Panc1 (cell line): ENCODE measurements at places on chromosomes 2 and 18.

DNA sequence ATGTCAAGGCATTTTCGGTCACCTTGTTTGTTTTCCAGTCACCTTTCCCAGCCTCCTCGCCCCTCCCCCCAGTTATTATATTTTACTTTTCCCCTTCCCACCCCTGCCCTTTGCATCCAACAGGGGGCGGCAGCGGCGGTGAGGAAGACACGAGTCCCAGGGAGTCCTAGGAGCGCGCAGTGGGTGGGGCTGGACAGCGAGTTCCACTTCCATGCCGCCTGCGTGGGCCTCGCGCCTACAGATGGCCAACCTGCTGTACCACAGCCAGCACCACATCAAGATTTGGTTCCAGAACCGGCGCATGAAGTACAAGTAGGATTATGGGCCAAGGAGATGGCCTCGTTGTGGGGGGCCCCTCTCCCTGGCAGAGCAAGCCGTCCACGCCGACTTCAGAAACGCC is 37.2 kb upstream of the EVA1A start:
- DNase-seq, result no peak

GRCh38 chr2:18219676-18220075 is 340.8 kb downstream of the RDH14 start:
- DNase-seq, result no peak

DNA sequence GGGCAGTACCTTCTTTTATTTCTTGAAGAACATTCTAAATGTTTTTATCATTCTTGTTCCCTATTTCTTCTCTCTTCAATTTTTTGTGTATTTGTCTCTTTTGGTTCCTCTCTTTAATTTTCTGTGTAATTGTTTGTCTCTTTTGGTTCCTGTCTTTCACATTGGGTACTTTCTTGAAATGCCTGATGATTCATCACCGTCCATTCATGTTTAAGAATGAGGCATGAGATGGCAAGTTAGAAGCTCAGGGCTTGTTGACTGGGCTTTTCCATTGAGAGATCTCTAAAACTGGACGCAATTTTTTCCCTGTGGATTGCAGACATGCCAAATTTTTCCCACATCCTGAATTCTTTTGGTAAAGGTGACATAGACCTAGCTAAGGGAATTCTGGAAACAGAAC is 33.7 kb upstream of the IL1R2 start:
- DNase-seq, result no peak

GRCh38 chr2:27356056-27356381 is 545 bp downstream of the GTF3C2 start:
- no peak for DNase-seq

GRCh38 chr2:235543128-235543750 is 49.4 kb downstream of the AGAP1 start:
- DNase-seq, result no peak

GRCh38 chr2:241950413-241951315 is 81.1 kb downstream of the RTP5 start:
- peak; percentile 27 for DNase-seq

- DNase-seq, result no peak
Observed at GRCh38 chr2:236618370-236618769, 48.7 kb downstream of the ACKR3 start.

DNA sequence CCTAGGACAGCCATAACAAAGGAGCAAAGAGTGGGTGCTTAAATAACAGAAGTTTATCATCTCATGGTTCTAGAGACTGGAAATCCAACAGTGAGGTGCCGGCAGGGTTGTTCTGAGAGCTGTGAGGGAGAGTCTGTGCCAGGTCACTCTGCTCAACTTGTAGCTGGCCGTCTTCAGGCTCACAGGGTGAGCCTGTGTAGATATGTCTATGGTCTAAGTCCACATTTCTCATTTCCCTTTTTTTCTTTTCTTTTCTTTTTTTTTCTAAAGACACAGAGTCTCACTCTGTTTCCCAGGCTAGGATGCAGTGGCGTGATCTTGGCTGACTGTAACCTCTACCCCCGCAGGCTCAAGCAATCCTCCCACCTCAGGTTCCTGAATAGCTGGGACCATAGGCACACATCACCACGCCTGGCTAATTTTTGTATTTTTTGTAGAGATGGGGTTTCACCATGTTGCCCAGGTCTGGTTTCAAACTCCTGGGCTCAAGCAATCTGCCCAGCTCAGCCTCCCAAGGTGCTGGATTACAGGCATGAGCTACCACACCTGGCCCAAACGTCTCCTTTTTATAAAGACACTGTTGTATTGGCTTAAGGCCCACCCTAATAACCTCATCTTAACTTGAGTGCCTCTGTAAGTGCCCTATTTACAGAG is 142.2 kb downstream of the SP3 start:
- no peak for DNase-seq

- no peak for DNase-seq
Observed at GRCh38 chr2:34899079-34899478, 1300.0 kb upstream of the FAM98A start.

DNA sequence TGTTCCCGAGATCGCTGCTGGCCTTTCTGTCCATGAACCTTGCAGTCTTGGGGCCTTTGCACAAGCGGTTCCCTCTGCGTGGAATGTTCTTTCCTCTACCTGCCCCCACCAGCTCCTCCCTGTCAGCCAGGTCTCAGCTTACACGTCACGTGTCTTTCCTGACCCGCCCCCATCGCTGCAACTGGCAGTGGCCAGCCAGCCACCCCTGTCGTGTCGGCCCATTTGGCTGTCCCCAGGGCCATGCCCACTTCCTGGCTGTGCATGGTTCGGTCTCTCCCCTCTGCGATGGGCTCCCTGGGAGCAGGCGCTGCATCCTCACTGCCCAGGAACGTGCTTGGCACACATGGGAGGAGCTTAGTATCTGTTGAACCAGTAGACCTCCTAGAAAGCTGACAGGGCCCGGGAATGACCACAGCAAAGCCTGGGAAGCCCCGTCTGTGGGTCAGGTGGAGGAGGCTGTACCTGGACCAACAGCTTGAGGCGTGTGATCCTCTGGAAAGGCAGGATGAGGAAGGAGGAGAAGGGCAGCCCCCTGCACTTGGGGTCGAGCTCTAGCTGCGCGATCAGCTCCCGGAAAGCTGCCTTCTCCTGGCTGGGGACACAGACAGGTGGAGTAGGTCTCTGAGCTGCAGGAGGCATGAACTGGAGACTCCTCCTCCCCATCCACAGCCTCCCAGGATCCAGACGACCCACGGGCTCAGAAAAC is 21.0 kb downstream of the SNORC start:
- no peak for DNase-seq

DNA sequence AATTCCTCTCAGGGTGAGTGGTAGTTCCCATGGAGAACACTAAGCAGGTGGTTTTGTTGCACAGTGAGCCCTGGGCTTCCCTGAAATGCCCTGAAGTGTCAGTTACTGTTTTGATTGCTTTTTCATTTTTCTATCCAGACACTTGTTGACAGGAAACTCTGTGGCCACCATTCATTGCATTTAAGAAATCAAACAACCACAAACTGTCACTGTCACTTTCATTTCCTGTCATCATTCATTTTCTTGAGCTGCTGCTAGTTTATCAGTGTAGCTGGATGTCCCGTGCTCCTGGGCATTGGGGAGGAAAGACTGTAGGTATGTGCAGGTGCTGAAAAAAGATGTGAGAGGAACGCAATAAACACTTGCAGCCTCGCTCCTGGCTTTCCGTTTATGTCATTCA is 891.6 kb upstream of the ZEB2 start:
- no peak for DNase-seq

DNA sequence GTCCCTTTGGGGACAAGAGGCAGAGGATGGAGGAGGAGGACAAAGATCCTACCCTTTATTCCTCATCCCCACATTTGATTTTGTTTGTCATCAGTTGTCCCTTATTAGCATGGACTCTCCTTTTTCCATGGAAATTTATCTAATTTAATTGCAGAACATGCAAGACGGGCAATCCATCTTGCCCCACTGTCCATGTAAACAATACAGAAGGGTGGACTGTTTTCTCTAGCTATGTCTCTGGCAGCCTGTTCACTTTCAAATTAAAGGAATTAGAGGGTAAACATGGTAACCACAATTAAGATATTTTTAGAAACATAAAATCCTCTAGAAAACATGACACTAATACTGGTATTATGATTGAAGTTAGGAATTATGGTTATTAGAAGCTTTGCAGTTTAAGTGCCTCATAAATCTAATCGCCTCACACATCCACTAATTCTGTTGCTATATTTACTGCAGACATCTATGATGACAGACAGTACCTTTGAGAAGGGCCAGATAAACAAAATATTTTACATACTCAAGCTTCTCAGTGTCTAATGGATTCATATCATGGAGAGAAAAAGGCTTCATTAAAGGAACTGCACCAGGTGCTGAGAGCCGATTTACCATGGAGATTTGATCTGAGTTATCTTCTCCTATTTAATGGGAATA is 215.5 kb downstream of the LNPK start:
- DNase-seq, result no peak

GRCh38 chr2:138267902-138268254 is 233.7 kb upstream of the SPOPL start:
- DNase-seq, result no peak

DNA sequence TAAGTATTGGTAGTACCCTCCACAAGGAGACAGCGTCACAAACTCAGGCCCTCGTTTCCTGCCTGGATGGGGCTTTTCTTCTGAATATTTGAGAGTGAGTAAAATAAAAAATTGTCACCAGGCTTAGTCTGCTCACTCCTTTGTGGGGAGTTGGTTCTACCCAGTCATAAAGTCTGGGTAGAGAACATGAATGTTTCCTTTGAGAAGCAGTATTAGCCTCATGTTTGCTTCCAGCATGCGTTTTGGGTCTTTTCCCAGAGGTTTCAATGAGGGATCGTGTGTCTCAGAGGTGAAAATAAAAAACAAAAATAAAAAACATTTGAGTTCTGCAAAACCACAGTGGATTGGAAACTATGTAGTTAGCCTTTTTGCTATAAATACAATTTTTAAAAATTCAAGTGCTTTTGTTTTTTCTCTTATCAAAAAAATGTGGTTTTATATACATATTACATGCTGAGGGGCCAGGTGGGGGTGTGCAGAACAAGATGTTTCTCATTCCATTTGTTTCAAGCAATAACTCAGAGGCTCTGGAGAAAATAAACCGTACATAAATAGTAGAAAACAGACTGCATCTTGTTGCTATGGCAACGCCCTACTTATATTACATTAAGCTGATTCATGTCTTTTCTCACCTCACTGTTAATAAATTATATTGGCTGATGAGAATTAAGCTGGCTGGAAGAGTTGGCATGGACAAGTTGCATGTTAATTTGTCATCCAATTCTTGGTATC is 225.4 kb upstream of the FBXO11 start:
- DNase-seq, result no peak
